Right forelimb (tissue), 1 donor: ENCODE measurements at places on chromosomes 7 and 10.
A peak's percentile ranks its signal among the peaks of the same experiment; 100 is the strongest.

DNA sequence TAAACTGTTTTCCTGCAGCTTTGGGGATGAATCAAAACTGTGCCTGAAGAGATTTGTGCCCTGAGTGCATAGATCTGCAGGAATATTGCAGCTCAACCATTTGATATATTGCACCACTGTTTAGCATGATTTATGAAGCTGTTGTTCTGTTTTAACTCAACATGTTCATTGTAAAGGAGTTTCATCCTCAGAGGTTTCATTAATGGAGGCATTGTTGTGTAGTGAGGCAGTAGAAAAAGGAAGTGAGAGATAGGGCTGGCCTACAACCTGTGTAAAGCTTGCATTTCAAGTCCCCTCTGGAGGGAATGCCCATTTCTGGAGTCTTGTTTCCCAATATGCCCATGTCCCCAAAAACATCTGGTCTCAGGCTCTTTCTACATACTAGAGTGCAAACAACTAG is 67.5 kb downstream of the DNAJC12 start:
- DNase-seq = no peak

GRCh38 chr10:86647773-86648703 is 6.3 kb upstream of the OPN4 start:
- DNase-seq = no peak

- no peak for DNase-seq
Measured at GRCh38 chr7:6886198-6886597, 60.1 kb upstream of the CCZ1B start.

- DNase-seq = no peak
Measured at GRCh38 chr10:24483701-24484100, 240.0 kb downstream of the ARHGAP21 start.

DNA sequence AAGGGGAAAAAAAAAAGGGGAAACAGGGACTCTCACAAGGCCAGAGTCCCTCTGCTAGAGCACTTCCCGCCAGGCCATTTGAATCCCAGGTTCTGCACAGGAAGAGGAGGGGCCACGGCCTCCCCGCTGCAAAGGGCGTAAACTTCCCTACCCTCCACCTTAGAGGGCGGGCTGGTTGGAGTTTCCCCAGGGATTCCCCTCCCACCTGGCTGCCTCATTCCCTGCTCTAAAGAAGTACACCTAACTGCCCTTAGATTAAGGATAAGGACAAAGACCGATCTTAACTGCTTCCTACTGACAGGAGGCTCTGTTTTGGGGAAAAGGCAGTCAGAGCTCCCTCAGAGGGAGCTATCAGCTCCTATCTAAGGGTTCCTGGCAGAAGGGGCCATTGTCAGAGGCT is 102.0 kb upstream of the ARMC3 start:
- DNase-seq = no peak

DNA sequence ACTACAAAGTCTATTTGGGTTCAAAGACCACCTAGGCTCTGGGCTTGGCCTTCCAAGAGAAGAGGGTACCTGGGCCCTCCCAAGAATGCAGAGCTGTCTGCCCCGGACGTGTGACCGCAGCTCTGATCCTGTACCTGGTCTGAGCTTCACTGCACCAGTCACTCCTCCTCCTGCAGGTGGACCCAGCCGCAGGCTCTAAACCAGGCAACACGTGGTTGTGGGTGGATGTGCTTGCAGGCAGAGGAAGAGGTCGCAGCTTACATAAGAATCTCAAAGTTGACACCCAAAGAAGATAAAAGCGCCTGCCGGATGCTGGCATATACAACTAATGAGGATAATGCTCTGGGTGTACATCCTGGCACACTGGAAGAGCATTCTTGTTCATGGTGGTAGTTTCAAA is 9.4 kb upstream of the PFKP start:
- DNase-seq = no peak

DNA sequence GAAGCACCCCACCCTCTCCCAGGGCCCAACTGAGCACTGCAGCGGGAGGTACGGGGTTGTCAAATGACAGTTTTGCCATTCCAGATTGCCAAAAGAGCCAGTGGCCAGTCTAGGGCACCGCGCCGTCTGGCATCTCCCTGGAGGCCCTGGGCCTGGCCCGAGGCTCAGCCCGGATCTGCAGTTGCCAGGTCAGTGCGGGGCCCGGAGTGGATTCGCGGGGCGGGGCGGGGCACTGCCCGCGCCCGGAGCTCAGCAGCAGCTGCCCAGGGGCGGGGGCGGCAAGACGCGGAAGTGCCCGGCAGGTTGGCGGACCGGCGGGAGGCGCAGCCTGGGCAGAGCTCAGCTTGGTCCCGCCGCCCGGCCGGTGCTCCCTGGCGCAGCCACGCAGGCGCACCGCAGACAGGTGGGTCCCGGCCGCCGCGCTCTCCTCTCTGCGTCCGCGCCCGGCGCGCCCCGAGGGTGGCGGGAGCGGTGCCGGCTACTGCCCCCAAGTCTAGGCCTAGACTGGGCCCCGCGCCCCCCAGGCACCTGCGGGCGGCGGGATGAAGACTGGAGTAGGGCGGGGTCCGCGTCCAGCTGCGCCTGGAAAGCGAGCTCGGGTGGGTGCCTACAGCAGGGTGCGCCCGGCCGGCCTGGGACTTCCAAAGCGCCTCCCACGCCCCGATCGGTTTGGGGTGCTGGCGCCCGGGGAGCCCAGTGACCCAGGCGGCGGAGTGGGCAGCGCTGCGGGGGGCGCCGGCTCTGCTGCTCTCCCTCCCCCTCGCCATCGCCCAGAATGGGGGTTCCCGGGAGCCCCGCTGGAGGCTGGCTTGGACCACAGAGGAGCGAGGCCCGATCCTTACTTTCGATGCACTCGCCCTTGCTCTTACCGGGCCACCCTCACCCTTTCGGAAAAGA is at the start of gene IRF5:
IRF5 (plus strand) TSS at position 281 of the 897 bp plus-strand sequence. CDS start 4,155 bp downstream, outside the sequence.
- no peak for DNase-seq

DNA sequence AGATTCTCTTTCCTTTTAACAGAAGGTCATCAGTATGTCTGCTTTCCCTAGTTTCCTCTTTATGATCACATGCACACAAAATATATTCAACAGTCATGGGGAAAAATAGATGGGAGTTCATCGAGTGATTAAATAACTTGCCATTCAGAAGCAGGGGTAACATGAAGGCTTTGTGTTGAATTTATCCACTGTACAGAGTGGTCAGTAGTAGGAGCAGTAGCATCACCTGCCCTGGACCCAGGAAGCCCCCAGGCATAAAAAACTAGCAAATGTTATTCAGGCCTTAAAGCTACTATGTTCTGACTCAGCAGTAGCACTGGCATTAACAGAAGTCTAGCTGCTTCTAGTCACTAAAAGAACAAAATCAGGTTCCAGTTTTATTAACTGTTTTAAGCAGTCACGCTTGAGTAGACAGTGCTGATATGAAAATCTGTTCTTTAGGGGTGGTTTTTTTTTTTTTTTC is 31.4 kb upstream of the FAM133B start:
- DNase-seq = no peak

DNA sequence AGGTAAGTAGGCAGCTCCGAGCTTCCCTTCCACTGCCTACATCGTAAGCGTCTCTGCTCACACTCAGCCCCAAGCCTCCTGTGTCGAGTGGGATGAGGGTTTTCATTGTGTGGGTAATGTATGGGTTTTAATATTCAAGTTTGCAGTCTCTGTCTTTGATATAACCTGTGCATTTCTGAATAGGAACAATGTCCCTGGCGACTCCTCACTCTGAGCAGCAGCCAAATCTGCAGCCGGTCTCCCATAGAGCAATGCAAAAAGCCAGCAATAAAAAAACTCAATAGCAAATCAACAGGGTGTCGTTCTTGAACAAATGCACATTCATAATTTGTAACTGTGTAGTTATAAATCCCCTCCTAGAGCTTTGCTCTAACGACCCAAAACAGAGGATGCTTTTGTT is 33.4 kb downstream of the PPP1R17 start:
- DNase-seq = no peak

DNA sequence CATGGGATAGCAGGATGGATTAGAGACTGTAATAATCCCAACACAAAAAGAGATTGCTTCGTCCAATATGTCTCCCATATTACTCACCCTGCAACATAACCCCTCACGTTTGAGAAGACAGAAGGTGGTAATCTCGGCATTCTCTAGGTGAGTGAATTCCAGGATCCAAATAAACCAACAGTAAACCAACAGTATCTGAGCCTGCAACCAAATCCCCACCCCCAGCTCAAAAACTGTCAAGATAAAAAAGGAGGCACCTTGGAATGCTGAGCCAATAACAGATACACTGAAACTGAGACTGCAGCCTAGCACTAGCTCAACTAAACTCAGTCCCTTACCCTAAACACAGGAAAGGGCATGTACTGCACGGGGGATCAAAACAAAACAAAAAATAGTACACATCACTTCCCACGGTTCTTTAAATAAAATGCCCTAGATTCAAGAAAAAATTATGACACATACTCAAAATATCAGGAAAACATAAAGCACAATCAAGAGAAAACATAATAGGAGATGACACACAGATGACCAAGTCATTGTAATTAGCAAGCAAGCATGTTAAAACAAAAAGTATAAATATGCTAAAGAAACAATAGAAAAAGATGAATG is 28.0 kb downstream of the IPMK start:
- DNase-seq = no peak

GRCh38 chr10:114030140-114030539 is 13.5 kb upstream of the ADRB1 start:
- no peak for DNase-seq

GRCh38 chr10:103397191-103397825 is 882 bp downstream of the PDCD11 start:
- DNase-seq = no peak

- peak; percentile 70 for DNase-seq
Measured at GRCh38 chr10:35563261-35563891, 41.8 kb upstream of the GJD4 start.

- no peak for DNase-seq
Measured at GRCh38 chr7:35362341-35362740, 108.4 kb upstream of the TBX20 start.

GRCh38 chr10:135601-136464 is 578 bp downstream of the ZMYND11 start:
- DNase-seq = peak; percentile 80
